ENCODE measurements at places on chromosomes 3 and 15.

GRCh38 chr15:58478579-58478978 lies 46.8 kb downstream of the LIPC start:
- no peak for DNase-seq

DNA sequence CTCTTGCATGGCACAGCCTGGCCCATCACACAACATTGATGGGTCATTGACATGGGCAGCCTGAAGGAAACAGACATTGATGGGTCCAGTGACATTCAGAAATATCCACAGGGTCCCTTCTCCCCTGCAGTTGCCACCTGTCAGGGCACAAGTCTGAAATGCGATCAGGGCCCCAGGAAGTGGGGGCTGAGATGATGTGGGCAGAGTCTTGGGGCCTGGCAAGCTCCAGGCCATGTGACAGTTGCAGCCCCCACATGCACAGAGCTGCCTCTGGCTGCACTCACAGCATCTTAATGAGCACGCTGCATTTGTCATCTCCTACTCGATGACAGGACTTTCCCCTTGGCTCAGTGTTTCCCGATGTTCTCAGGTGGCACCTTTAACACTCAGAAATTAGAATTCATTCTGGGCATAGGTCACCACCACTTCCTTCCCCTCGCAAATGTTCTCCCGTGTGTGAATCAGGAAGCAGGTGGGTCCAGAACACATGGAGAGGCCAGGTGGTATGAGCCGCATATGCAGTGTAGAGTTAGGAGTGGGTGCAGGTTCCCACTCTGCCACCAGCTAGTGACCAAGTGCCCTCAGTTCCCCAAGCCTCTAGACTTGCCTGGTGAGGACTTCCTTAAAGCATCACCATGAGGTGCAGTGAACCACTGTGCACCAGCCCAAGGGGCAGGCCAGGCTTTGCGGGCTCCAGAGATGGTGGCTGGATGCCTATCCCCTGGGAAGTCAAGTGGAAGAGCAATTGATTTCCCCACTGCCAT lies 1.6 kb upstream of the TXNRD3 start:
- DNase-seq = no peak

DNA sequence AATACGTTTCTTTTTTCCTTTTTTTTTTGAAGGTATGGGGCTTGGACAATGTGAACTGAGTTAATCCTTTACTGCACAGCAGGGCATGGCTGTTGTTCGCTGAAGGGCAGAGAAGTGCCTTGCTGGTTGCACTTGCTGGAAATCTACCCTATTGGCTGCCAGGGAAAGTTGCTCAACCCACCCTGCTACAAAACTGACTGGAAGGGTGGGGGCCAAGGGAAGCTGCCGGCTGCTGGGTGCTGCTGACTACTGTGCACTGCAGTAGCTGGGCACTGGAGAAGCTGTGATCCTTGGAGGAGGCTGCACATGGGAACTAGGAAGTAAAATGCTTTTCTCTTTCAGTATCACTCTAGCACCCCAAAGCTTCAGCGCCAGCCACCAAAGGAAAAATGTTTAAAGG lies 70.5 kb downstream of the ETV5 start:
- no peak for DNase-seq

DNA sequence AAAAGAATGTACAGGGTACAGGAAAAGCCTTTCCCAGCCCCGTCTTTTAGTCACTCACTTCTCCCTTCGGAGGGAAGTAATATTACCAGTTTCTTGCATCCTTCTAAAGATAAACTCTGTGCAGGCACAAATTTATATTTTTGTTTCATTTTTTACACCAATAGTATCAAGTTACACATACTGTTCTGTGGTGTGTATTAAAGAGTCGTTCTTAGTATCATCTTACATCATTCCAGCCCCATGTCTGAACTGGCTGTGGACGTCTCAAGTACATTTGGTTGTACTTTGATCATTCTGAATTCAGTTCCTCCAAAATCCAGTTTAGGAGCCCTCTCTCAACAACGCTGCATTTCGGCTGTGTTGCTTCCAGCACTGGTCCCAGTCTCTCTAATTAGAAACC lies 68.7 kb downstream of the LMLN start:
- no peak for DNase-seq

- no peak for DNase-seq
Observed at GRCh38 chr3:49609314-49609713, 55.0 kb downstream of the BSN start.

DNA sequence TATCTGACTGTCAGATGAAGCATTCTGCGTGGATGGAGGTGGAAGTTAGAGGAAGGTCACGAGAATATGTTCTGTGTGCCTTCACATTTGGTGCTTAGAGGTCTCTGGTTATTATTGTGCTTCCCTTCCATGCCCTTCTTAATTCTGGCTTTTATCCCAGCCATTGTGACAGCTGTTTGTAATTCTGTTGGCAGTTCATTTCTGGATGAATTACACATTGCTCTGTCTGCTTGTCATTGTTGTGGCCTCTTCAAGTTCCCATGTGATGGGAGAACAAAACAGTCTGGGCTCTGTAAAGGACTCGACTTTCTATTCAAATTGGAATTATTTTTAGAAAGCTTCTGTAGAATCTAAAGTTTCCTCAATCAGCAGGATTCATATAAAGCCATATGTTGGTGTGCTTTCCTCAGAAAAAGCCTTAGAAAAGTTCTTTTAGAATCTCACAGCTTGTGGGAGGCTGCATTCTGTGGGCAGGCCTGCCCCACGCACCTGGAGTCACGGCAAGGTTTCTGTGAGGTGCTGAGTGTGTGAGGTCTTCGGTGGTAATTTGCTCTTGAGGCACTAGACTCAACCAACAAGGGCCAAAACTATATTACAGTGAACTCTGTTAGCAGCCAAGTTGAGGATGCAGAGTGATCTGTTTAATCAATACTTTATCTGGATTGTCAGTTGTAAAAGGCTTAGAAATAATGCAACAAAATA lies 397.4 kb upstream of the AZI2 start:
- DNase-seq = no peak

DNA sequence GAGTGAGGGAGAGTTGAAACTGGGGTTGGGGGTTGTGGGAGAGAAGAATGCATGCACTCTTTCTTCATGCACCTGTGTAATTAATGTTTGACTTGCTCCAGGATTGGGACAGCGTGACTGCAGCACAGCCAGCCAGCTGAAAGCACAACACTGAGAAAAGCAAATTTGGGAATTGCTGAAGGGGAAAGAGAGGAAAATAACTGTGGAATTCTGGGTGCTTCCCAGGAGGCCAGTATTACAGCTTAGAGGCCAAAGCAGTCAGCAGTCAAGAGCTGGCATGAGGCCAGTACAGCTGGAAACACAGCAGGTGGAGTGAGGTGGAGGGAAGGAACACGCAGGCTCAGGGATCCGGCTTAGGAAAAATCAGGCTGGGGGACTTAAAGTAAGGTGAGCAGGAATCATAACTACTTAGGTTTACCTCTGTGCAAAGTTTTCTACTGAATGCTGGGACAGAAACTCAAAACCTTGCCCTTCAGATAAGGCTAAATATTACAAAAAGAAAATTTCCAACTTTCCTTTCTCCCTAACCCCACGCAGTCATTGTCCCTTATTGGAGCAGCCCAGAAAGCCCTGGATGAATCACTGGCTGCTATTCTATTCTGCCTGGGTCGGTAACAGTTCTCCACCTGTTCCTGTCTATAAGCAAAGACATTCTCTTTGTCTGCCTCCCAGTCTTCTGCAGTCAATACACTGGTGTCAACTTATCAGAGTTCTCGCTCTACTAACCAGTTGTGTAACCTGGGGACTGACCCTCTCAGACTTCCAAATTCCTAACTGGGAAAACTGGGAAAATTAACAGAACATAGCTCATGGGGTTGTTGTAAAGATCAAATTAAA lies 167.2 kb downstream of the MAGI1 start:
- DNase-seq = no peak

DNA sequence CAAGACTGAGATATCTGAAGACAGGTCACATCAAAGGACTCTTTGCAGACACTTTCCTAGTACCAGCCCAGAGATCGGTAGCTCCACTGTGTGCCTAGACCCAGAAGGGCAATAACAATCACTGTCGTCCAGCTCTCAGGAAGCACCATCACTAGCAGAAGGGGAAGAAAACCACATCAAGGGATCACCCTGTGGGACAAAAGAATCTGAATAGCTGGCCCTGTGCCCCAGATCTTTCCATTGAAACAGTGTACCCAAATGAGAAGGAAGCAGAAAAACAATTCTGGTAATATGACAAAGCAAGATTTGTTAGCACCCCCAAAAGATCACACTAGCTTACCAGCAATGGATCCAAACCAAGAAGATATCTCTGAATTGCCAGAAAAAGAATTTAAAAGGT lies 404.4 kb upstream of the NECTIN3 start:
- DNase-seq = no peak

GRCh38 chr3:125073390-125073905 lies 17.7 kb upstream of the HEG1 start:
- DNase-seq = no peak

- DNase-seq = no peak
Observed at GRCh38 chr15:70588613-70589012, 174.7 kb downstream of the UACA start.

DNA sequence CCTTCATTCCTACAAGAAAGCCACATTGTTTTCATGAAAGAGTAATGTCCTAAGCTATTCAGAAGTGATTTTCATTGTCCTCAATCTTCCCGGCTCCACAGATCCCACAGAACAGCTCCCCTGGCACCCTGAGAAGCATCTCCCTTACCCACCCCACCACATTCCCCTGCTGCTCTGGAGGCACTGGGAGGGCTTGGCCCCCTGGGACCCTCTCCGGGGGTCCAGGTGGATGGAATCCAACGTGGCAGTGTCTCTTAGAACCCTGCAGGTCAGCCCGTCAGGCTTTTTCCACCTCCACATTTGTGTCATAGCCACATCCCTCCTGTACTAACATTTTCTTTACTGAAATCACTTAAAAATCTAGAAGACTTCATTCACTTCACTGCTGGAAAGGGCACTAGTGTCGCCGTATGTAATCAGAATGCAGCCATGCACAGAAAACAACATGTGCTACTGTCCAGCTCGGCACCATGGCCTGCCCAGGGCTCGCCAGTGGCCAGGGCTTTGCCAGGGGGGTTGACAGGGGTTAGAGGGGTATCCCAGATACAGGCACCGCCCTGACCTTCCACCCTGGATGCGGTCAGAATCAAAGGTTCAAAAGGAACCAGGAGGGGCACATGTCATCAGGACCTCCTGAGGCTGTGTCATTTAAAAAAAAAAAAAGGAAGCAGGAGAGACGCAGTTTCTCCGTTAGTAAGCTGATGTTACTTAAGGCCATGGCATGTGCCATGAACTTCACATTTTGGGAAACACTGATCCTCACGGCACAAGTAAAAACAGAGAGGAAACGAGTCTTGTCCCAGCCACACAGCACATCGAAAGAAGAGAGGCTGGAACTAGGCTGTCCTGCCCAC lies 106.3 kb downstream of the LSM3 start:
- DNase-seq = no peak

DNA sequence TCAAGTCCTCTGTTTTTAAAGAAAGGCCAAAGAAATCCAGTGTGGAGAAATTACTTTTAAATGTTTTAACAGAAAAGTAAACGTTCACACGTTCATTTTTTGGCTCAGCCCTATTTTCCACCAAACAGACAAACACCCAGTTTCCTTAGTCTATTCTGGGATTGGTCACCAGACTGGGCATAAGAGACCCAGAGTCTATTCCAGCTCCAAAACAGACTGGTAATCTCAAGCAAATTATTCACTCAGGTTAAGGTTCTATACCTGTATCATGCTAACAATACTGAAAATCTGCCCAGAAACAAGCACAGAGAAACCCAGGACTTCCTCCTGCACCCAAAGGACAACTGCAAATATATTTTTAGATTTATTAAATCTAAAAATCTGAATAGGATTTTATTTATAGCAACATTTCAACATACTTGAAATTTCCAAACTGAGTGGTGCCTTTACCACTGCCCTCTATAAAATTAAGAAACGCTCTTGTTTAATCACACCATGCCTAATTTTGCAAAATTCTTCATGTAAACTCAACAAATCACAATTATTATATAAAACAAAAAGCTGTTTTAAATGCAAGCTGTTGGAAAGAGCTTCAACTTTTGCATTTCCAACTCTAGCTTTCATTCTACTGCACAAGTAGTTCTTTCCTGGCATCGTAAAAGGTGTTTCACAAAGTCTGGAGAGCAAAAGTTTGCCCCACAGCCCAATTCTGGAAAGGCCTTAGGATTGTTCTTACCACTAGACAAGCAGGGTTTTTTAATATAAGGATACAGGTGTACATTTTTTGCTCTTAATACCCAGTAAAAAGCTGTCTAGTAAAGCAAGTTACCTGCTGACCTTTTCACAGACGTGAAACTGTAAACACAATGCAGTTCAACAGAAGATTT lies 18.7 kb downstream of the ZNF148 start:
- no peak for DNase-seq

GRCh38 chr15:73598530-73599160 lies 34.5 kb downstream of the NPTN start:
- no peak for DNase-seq

DNA sequence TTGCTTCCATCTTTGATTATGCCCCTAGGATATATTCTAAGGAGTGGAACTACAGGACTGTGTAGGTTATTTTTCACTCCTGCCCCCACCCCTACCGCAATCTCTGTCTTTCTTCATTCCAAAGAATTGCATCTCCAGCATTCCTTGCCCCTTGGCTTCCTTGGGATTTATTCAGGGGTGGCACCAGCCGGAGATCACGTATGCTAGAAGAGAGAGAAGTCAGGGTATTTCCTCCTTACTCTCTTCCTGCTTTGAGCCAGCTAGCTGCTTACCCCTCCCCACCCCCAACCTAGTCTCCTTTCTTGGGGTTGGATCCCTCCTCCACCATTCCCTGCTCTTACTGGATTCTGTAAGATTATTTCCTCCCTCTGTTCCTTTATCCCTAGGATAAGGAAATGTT lies 35.0 kb upstream of the DENND4A start:
- no peak for DNase-seq

DNA sequence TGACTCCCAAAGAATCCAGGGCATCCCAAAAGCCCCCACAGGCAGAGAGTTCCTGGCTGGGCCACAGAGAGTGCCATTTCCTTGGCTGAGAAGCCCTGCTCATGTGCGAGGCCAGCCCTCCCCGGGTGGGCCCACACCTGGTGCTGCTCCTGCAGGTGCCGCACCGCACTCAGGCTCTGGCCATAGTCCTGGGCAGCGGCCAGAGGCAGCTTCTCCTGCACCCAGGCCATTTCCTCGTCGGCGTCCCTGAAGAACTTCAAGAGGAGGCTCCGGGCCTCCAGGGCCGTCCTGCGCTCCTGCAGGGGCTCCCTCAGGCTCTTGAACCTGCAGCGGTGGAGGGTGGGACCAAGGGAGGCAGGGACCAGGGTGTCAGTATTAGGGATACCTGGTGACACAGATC lies 18.1 kb downstream of the PLA2G4B start:
- DNase-seq = no peak

GRCh38 chr3:194405766-194406165 lies 6.7 kb upstream of the GP5 start:
- no peak for DNase-seq

DNA sequence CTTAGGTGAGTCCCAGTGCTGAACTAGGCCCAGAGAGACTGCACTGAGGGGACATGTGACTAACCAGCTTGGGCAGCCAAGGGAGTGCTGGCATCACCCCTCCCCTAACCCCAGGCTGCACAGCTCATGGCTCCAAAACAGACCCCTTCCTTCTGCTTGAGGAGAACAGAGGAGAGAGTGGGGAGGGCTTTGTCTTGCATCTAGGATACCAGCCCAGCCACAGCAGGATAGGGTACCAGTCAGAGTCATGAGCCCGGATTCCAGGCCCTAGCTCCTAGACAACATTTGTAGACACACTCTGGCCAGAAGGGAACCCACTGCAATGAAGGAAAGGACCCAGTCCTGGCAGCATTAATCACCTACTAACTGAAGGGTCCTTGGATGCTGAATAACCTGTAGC lies 49.9 kb upstream of the PLSCR4 start:
- DNase-seq = no peak

- DNase-seq = no peak
Observed at GRCh38 chr3:62940771-62941563, 65.8 kb upstream of the CADPS start.
